ENCODE measurements at places on chromosomes 5 and 9.

GRCh38 chr5:29950416-29951145, 1242.9 kb upstream of the CDH6 start:
- no peak for DNase-seq

GRCh38 chr5:76670508-76670907, 45.4 kb upstream of the F2R start:
- peak; percentile 56 for DNase-seq

DNA sequence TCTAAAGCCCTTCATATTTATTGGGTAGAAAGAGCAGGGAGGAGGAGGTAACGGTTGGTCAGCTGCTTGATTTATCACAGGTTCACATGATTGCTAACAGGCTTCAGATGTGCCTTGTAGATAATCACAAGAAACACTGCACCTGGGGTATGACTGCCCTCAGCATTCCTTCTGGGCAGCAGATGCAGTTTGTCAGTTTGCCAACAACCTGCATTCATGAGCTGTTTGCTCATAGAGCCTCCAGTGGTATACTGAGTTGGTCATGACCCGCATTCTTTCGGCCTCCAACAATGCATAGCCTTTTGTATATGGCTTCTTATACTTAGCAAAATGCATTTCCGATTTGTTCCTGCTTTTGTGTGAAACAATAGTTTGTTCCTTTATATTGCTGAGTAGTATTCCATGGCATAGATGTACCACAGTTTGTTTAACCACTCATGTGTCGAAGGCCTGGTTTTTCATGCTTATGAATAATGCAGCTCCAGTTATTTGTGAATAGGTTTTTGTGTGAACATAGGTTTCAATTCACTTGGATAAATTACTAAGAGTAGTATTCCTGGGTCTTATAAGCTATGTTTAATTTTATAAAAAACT, 83.6 kb downstream of the ARHGEF28 start:
- no peak for DNase-seq

- DNase-seq: no peak
Measured at GRCh38 chr9:121308765-121309164, 40.8 kb downstream of the GSN start.

GRCh38 chr9:83536332-83536731, 1.9 kb downstream of the FRMD3 start:
- no peak for DNase-seq

DNA sequence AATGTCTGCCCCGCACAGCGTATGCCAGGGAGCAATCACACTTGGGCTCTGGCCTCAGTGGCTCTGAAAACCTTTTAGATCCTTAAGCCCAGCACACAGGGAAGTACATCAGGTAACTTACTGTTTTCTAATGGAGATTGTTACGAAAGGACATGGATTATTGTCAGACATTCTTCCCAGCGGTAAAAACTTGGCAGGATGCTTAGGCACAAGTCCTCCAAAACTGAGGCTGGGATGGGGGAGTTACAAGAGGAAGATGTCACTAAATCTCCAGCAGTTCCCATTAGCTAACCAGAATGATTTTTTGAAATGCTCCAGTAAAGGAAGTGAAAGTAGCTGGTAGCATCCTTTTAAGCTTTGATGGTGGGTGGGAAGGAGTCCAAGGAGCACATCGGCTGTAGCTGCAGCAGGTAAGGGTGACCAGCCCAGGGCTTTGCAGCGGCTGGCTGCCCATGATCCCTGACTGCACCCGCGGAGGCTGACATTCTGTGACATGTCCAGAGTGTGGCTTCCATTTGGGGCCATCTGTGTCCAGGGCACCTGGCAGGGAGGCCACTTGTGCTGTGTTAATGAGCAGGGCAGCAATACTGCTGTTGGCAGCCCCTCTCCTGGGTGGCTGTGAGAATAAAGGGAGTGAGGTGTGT, 165.8 kb downstream of the GADD45G start:
- no peak for DNase-seq

DNA sequence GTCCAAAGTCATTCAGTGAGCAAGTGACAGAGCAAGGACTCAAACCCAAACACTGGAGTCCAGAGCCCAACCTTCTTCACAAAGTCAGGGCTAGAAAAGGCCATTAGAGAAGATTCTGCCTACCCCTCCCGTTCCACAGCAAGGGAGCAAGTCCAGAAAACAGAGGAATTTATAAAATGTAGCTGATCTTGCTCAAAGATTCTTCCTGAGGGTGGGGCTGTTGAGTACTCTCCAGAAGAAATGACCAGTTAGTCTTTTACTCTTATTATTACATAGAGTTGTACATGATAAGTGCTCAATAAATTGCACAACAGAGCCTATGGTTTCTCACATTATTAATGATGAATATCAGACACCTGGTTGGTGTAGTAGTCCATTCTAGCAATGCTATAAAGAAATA, 39.3 kb upstream of the HMHB1 start:
- DNase-seq: no peak

DNA sequence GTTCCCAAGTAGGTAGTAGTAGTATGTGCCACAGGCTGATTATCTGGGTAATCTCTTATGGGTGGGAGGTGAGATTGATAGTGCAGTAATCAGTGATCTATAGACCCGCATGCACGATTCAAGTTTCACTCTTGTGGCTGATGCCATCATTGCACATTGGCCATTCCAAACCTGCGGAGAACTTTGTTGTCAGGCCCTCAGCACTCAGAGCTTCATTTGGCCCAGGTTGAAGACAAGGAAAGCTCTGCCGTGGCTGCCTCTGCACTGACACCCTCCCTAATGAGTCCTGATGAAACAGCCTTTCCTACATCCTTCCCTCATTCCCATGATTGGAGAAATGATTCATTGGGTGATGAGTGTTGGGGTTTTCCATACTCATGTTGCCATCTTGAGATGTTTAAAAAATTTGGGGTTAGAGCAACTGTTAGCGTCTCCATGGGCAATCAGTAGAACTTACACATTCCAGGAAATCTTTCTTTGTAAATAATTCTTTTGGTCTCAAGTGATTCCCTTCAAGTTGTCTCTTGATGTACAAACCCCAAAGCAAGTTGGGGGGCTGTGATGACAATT, 22.9 kb downstream of the PROP1 start:
- DNase-seq: no peak

DNA sequence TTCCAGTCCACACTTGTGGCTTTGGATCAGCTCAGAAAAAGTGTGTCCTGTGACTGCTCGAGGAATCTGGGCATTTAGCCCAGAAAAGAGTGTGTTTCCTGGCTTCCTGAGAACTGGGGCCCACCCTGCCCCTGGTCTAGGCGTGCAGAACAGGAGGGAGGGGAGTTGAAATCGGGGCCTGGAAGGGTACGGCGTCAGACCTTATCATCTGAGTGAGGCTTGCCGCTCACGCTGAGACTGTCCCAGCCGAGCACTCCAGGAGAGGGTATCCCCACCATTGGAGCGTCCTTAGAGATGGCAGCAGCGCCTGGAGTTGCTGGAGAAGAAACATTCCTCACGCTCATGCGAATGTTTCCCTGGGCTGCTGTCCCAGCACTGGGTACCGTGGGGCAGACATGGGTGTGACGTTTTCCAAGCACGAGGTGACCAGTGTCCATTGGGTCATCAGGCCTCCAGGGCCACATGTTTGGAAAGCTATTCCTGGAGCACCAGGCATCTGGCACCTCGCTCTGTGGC, 22.5 kb downstream of the NEK6 start:
- peak; percentile 87 for DNase-seq

DNA sequence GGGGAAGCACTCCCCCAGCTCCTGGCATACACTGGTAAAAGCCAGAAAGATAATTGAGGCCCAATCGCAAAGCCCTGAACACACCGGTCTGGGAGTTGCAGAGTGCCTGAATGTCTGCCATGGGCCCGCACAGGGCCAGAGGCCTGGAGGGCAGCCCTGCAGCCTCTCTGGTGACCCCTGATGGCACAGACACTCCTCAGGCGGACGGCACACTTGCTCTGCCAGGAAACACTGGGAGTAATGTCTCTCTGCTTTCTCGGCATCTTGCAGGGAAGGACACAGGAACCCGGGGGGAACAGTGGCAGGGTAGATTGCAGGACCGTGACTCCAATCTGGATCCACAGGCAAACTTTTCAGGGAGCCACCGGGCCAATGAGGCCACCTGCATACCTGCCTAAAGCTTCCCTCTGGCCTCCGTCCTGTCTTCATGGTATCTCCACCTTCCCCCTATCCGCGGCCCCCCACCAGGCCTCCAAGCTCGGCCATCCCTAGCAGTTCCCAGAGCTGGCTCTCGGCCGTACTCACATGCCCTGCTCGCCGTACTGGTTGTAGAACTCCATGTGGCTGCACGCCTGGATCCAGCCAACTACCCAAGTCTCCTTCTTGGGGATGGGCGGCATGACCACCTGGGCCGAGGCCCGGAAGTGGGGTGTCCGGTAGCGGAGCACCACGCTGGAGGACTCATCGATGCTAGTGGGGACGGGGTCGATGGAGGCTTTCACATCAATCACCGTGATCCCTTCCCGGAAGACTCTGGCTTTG, 797 bp downstream of the FAM78A start:
- DNase-seq: peak; percentile 52

DNA sequence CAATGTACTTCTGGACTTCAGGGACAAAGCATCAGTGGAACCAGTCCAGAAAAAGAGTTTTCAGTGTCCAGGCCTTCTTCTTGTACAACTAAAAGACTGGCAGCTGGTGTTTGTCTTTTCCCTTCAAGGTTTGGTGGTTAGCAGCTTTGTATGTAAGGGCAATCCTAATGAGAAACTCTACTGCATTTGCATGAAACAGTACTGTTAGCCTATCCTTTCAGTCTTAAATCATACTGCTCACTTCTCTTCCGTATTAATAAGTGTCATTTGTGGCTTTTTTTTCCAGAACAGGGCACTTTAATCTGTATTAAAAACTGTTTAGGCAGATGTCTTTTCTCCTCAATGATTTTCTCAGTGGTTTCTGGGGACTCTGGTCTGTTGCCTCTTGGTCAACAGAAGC, 48.9 kb downstream of the FAM174A start:
- no peak for DNase-seq

GRCh38 chr5:53556001-53556400, 4.4 kb upstream of the NDUFS4 start:
- DNase-seq: no peak

DNA sequence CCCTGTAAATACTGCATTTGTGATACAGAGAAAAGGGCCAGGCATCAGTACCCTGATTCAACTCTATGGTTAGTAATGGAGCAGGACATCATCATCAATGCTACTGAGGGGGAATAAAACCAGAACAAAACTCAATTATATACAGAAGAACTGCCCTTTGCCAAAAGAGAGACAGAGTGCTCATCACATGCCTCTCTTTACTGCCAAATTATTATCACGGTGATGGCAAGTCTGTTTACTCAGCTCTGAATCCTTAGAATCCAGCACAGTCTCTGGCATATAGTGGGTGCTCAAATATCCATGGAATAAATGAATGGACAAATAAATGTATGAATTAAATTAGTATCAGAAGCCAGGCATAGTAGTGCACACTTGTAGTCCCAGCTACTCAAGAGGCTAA, 130.2 kb downstream of the TTC39B start:
- no peak for DNase-seq

DNA sequence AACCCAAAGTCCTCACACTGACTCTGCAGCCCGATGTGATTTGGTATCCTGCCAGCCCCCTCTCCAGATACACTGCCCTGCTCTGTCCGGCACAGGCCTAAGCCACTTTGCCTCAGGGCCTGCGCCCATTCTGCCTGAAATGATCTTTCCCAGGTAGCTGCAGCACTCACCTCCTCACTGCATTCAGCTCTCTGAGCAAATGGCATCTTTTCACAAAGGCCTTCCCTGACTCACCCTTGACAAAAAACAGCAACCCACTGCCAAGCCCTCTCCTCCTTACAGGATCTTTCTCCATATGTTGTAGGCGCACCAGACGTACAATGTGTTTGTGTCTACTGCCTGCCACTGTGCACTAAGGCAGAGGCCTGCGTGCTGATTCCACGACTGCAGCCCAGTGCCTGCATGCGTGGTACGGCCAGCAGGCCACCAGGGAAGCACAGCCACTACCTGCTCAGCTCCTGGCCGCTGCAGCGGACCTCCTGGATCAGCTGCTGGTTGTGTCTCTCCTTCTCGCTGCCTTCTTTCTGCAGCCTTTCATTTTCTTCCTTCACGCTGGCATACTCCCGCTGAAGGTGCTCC, 171.2 kb downstream of the CDK5RAP2 start:
- no peak for DNase-seq

DNA sequence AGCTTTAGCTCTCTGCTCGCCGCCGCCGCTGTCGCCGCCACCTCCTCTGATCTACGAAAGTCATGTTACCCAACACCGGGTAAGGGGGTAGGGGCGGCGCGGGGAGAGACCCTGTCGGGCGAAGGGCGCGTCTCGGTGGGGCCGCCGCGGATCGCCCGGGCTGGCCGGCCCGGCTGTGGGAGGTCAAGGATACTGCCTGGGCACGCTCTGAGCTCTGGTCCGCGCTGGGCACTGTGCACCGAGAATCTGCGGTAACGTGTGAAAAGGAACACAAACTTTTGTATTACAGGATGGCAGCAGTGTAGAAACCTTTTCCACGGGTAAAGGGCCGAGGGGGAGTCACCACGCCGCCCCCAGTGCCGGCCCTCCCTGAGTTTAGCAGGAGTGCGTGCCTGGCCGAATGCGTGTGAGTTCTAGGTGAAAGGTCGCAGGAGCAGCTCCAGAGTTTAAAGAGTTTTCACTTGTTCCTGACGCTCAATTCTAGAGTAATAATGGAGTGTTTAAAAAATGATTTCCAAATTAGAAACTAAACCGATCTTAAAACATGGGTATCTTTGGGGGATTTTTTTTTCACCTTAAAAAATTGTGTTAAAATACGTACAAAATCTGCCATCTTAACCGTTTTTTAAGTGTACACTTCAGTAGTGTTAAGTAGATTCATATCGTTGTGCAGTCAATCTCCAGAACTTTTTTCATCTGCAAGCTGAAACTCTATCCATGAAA, at the start of gene HSDL2:
Gene HSDL2, plus strand, starts transcription at position 7 of the 723 bp plus-strand sequence. Its CDS starts 56 bp downstream, at position 63.
- DNase-seq: peak; percentile 58

DNA sequence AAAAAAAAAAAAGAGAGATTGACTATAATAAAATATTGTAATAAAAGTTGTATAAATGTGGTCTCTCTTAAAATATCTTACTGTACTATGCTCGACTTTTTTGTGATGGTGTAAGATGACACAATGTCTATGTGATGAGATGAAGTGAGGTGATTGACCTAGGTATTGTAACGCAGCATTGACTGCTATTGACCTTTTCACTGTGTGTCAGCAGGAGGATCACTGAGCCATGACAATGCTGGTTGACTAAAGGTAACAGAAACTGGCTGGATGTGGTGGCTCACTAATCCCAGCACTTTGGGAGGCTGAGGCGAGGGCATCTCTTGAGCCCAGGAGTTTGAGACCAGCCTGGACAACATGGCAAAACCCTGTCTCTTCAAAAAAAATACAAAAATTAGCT, 78.6 kb upstream of the MYO10 start:
- DNase-seq: no peak

GRCh38 chr5:87705876-87706275, 293.1 kb upstream of the CCNH start:
- no peak for DNase-seq

Measured in common myeloid progenitor, CD34-positive (primary cell).